T-helper 2 cell treated with Interferon-gamma antibody and Interleukin-4, amounts not matched to agents 100 ng/mL and 5 ng/mL, for 36 hours (primary cell): ENCODE measurements at places on chromosomes 7 and 10. TPM values are rescaled to one million over a fixed set of nuclear protein-coding genes. Genes with fewer than 3 reads are reported as not detected.

Gene SH2D4B
- total RNA-seq, result 0.07 and 0.14 TPM in 2 replicates

Gene HPSE2
- total RNA-seq, result not detected in 2 replicates

Gene CDH23
- 4.2 and 4.8 TPM in 2 replicates for total RNA-seq

Gene CTAGE4
- total RNA-seq, result 2.3 and 2.4 TPM in 2 replicates

Gene TAS2R3
- total RNA-seq, result 1.1 and 1.3 TPM in 2 replicates

Gene RAPGEF5
- 0.27 and 0.41 TPM in 2 replicates for total RNA-seq

Gene IDE
- total RNA-seq, result 38.2 and 39.8 TPM in 2 replicates

Gene PMPCB
- total RNA-seq, result 57.6 and 59.4 TPM in 2 replicates

Gene LRWD1
- 21.5 and 23.3 TPM in 2 replicates for total RNA-seq

Gene CRPPA
- total RNA-seq, result 1.1 and 1.2 TPM in 2 replicates

Gene PLAC9
- total RNA-seq, result not detected in 2 replicates

Gene CFAP46
- total RNA-seq, result 0.09 TPM in 1 of 2 replicates, not detected in the other

Gene ZNF138
- total RNA-seq, result 8.9 and 10.1 TPM in 2 replicates

Gene ADRB1
- not detected in 2 replicates for total RNA-seq

Gene ATE1
- 25.3 and 25.8 TPM in 2 replicates for total RNA-seq

Gene GATA3
- total RNA-seq, result 161 and 163 TPM in 2 replicates
